Kidney glomerular epithelial cell (primary cell): ENCODE measurements at places on chromosomes 5 and 9.

DNA sequence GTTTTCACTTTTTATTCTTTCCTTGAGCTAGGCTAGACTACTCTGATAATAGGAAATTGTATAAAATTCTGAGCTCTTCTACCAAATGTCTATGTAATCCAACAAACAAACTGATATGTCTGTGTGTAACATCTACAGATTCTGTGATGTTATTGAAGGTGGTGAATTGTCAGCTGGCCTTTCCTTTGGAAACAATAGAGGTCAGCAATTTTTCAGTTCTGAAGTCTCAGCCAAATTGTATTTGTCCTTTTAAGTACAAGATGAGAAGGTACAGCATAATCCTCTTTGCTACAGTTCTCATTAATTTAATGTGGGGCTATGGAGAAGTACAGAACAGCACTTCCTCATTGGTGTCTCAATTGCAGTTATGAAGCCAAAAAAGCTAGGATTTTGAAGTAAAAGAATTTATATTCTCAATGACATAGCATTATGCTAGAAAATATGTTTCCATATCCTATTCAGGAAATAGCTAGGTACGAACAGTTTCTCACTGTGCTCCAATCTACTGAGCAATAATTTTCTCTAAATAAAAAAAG is 198.0 kb downstream of the HINT1 start:
- no peak for DNase-seq

DNA sequence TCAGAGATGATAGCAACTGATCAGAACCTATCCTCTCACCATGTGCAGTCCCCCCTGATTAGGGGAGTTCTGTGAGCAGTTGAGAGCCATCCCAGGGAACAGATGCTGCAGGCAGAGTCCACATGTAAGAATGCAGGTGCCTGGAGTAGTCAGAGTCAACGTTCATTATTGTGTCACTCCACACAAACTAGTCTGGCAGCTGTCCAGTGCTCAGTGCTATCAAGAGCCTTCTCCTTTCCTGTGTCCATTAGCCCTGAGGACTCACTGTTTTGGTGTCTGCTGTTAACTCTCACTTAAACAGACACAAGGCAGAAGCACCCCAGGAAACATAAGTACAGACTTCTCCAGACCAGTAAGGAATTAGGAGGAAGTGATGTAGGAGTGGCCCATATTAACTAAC is 2.5 kb downstream of the SH3TC2 start:
- peak; percentile 27 for DNase-seq

DNA sequence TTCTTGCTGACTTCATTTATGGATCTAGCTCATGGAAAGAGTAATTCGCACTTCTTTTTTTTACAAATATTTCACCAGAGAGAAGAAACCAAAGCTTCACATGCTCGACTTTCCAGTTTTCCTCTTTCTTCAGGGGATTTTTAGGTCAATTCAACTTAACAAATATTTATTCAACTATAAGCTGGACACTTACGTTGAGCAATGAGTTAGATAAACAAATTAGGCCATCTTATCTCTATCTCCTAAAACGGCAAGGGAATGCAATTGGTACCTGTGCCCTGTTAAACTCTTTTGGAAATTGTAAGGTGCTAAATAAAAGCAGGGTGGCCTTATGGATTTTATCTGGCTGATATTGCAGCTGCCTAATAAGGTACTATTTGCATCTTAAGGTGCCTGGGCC is 145.1 kb upstream of the RAI14 start:
- no peak for DNase-seq

- no peak for DNase-seq
Measured at GRCh38 chr5:155746367-155747038, 580.5 kb upstream of the SGCD start.
